ENCODE measurements at places on chromosomes 16 and 17.

DNA sequence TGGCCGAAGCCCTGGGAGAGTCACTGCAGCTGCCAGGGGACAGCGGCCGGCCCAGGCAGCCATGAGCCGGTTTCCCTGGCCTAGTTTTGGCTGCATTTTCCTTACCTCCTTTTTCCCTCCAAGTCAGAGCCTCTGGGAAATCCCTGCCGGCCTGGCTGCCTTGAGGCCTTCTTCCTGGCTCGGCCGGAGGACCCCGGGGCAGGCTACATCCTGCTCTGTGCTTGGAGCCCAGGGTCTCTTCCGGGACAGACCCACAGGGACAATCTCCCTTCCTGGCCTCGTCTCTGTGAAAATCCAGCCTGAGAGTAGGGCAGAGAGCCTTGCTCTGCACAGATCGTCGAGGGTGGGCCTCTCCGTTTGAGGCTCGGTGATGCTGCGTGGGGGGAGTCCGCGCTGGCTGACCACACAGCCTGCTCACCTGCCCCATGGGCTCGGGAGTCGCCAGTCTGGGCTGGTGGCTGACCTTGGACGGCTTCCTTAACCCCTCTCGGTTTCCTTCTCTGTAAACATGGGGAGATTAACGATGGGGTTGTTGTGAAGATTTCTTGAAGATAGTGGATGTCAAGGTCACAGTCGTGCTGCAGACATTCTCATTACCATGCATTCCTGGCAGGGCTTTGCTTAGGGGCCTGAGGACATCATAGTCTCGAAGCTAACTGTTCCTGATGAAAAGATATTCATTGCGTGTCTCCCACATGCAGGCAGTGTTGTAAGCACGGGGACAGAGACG is 34.8 kb upstream of the CIBAR2 start:
- no peak for DNase-seq

GRCh38 chr17:17675925-17676534 is 5.2 kb upstream of the RAI1 start:
- DNase-seq = no peak

GRCh38 chr17:71480099-71480498 is 640.7 kb upstream of the SOX9 start:
- no peak for DNase-seq

GRCh38 chr16:73113336-73113735 is 65.4 kb upstream of the ZFHX3 start:
- DNase-seq = no peak

- peak; percentile 63 for DNase-seq
These were observed 6.0 kb downstream of the CPSF4L start for GRCh38 chr17:73255671-73256181.

- peak; percentile 85 for DNase-seq
These were observed 262.6 kb downstream of the PRKCA start for GRCh38 chr17:66564992-66565465.

- DNase-seq = peak; percentile 66
These were observed 892 bp downstream of the ABCC1 start for GRCh38 chr16:15950161-15950854.

DNA sequence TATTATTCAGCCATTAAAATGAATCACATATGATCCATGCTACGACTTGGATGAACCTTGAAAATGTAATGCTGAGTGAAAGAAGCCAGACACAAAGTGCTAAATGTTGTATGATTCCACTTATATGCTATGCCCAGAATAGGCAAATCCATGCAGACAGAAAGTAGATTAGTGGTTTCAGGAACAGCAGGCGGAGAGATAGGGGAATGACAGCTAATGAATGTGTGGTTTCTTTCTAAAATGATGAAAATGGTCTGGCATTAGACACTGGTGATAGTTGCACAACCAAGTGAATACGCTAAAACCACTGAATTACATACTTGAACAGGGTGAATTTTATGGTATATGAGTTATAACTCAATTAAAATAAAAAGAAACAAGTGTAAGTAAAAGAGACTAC is 121.8 kb upstream of the NOG start:
- no peak for DNase-seq

DNA sequence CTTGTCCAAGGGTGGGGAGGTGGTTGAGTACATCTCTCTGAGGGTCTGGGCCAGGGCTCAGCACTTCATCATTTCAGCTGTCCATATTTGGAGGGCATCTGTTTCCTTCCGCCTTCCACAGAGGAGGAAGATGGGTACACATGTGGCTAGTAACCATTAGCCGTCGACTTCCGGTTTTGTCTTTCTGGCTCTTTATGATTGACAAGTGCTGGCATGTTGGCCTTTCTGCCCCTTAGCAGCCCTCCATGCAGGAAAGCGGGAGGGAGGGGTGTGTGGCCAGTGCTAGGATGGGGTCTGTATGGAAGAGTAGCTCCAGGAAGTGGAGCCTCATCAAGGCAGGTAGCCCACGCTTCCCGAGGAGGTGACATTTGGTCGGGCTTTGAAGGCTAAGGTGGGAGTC is 69.6 kb downstream of the RAI1 start:
- no peak for DNase-seq

- DNase-seq = no peak
These were observed 21.0 kb downstream of the SNN start for GRCh38 chr16:11689031-11689840.

DNA sequence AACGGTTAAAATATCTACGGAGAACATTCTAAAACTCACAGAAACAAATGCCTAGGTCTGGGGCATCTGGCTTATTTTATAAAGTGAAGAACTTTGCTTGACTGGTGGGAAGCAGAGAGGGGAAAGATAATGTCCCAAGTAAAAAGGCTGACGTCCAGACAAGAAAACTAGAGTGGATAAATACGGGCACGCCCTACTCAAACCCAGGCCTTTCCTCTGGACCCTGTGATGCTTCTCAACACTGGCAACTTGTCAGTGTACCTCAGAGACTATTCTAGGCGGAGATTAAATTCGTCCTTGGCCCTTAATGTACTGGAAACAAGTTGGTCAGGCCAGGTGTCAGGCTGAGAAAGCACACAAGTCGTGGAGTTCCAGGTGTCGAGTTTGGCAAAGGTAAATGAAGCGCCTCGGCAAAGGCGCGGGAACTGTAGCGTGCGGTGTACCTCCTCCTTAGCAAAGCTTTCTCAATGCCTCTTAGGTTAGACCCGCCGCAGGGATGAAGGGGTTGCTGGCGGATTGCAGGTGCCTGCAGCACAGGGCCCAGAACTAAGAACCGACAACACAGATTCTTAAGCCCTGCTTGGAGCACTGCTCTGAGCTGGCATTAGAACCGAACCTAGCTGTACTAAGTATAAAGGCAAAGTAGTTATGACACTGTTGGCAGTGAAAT is 668 bp upstream of the UNK start:
- no peak for DNase-seq

- no peak for DNase-seq
These were observed 3.2 kb upstream of the GP1BA start for GRCh38 chr17:4928881-4929280.

DNA sequence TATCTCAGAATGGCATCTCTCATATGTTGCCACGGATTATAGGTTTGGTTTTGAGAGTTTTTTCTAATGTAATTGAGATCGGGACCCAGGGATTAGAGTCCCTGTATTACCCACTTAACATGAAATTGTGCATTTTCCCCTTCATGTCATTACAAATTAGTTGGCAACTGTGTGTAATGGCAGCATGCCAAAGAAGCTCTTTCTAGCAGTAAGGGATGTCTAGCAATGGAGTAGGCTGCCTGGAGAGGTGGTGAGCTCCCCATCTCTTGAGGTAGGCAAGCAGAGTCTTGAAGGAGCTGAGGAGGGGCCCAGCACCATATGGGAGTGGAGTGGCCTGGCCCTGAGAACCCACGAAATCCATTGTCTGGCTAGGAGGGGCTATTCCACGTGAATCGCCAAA is 10.0 kb upstream of the KATNB1 start:
- DNase-seq = no peak

GRCh38 chr17:40699371-40699770 is 4.2 kb downstream of the KRT24 start:
- DNase-seq = no peak

DNA sequence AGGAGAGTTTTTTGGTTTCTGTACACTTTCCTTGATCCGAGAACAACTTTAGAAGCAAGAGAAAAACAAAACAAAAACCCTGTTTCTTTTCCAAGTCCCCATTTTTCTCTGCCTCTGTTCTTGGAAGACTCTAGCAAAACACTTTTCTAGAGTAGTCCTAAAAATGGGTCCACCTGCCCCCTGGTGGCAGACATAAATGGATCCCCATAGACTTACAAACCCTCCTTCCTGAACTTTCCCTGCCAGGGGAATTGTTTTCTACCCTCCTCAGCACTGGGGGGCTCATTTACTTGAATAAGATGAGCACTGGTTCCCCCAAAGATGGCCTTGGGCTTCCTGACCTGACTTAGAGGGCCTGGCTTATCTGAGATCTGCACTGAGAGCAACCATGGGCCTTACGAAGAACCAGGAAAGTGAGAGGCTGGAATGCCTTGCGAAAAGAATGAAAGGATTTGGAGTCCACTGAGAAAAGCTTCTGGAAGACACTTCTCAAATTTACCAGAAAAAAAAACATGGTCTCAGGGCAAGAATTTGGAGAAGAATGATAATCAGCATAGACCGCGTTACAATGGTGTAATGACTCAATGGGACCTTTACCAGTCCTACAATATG is 48.0 kb upstream of the CDYL2 start:
- DNase-seq = peak; percentile 2

DNA sequence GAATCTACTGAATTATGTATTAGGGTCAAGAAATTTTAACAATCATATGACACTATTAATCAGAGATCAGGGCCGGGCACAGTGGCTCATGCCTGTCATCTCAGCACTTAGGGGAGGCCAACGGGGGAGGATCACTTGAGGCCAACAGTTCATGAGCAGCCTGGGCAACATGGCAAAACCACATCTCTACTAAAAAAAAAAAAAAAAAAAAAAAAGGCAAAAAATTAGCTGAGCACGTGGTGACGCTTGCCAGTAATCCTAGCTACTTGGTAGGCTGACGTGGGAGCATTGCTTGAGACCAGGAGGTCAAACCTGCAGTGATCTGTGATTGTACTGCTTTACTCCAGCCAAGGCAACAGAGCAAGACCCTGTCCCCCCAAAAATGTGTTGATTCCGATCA is 52.5 kb upstream of the CLEC3A start:
- DNase-seq = no peak

DNA sequence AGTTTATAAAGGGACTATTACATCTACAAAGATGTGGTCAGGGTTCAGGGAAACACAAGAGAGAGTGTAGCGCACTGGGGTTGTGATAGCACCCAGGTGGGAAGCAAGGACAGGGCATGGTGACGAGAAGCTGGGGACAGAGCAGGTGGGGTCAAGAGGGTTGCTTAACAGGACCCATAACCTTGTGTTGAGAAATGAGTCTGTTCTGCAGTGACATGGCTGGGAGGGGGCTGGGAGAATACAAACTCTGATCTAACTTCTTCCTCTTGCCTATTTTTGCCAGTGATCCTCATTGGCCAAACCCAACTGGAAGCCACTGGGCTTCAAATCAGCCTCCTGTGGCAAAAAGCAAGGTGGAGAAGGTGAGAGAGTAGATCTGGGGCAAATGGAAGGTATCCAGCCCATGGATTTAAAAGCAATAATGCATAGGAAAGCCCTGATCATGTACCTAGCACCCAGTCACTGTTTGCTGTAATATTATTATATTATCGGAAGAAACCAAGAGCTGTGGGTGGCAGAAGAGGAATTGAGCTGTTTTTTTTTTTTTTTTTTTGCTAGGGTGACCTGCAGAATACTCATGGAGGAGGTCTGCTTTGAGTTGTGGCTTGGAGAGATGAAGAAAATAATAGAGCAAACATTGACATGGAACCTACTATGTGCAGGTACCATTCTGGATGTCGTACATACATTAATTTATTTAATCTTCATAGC is 76.9 kb upstream of the ZFHX3 start:
- DNase-seq = no peak

DNA sequence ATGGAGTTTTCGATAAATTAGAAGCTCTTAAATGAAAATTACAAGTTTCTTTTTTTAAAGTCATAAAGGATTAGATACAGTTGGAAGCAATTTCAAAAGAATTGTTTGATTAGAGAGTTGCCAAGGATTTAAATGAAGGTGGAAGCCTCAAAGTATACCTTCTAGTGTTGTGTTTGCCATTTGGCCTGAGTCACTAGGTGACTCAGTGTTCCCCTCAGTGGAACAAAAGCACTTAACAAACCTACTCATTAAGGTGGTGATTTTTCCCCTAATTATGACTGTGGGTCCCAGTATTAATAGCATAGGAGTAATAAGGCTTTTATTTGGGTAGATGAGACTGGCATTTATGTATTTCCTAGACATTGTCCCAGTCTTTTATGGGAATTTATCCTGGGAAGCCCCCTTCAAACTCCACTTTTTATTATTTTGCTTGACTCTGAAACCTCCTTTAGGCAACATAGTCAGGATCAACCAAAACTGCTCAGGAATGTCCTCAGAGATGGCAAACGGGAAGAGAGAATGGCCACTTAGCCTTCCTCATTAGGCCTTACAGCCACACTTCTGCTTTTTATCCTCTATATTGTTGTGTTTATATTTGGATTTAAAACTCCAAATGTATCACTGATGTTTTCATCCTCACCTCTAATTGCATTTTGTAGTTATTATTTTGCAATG is 161.0 kb downstream of the FTO start:
- peak; percentile 11 for DNase-seq

DNA sequence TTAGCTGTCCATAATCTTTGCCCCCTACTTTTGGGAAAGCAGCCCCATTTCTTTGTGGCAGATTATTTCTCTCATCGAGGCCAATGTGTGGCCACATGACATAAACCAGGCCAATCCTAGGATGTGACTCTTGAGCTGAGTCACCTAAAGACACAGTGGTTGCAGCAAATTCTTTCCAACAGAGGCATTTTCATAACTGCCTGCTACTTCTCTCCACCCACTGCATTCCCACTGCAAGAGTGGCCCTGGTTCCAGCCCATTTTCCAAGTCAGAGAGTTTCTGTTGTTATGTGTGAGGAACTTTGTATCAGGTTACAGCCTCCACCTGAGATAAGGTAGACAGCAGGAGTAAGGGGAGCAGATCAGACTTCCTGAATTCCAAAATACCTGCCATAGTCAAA is 195.2 kb downstream of the RGS9 start:
- DNase-seq = no peak

GRCh38 chr17:37607637-37608331 is 1.4 kb downstream of the SYNRG start:
- DNase-seq = no peak

DNA sequence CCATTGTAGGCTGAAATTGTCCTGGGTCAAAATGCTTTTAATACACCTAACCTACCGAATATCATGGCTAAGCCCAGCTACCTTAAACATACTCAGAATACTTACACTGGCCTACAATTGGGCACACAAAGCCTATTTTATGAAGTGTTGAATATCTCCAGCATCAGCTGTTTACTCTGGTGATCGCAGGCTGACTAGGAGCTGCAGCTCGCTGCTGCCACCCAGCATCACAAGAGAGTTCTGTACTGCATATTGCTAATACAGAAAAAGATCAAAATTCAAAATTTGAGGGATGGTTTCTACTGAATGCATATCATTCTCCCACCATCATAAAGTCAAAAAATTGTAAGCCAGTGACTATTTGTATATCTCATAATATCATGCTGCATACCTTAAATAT is 55.3 kb downstream of the ULK2 start:
- peak; percentile 7 for DNase-seq

GRCh38 chr16:58970775-58971174 is 236.7 kb upstream of the GOT2 start:
- no peak for DNase-seq

- no peak for DNase-seq
These were observed 22.3 kb upstream of the PABPN1L start for GRCh38 chr16:88888461-88889387.

- DNase-seq = no peak
These were observed 28.9 kb upstream of the PRM1 start for GRCh38 chr16:11309895-11310633.

- no peak for DNase-seq
These were observed 454.0 kb downstream of the WWOX start for GRCh38 chr16:78553268-78554039.
